GOT3 (cell line): ENCODE measurements at places on chromosomes 3 and 15.

- DNase-seq = no peak
Measured at GRCh38 chr15:66842710-66843441, 140.8 kb downstream of the SMAD6 start.

DNA sequence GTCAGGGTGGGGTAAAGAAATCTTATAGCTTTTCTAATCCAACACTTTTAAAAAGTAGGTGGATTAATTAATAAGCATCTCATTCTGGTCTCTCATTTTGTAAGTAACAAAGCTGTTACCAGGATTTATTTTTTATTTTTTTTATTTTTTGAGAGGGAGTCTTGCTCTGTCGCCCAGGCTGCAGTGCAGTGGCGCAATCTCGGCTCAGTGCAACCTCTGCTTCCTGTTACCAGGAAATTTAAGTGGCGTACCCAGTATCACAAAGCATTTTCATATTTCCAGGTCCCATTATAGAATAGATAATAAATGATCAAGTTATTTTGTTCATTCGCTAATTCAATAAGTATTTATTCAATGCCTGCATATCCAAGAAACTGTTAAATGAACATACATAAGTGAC, 13.2 kb downstream of the ALDH1A2 start:
- DNase-seq = no peak

DNA sequence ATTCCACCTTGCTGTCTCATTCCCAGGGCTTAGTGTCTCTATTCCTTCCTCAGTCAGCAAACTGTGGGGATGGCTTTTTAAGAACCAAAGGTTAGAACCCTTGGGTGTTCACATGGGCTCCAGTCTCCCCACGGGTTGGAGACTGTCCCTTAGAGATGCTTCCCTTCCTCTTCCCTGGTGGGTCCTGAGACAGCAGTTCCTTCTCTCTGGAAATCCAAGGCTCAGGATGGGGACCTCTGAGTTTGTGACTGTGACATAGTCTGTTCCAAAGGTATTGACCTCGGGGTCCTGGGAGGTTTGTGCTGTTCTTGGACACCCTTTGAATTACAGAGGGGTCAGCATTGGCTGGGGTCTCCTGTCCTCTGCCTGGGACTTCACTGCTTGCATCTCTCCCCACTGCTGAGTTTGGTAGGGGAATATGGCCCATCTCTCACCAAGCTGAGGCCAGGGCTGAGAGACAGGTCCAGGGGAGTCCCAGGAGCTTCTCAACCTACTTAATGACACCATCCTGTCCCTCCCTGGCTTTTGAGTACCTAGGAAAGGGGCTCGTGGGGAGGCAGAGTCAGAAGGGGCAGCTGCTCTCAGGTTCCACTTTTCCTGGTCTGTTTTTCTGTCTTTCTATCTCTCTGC, 1.5 kb downstream of the GRM2 start:
- DNase-seq = no peak

GRCh38 chr15:58966698-58967097, 20.8 kb upstream of the RNF111 start:
- no peak for DNase-seq

DNA sequence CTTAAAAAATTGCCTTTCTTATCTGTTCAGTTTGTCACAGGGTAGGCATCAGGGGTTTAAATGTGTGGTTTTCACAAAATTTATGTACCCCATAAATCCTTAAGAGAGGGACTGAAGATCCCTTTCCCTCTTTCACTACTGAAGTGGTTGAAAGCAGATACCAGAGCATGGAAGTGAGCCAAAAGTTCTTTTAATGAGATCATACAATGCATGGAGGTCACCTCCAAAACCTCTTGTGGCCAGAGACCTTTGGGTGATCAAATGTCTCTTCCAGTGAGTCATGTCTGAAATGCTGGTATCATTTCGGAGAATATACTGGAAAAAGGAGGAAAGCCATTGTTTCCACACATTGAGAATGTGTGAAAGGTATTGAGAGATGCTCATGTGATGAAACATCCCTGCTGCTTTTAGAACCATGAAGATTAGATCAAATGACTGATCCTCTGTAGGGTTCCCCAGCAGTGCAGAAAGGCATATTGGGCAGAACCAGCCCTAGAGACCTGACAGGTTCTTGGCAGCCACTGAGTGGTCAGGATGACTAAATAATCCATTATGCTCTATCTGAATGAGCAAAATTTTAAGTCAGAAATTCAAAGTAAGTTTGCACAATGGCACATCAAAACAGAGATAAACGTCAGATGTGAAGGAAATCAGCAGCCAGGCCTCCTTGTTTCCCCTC, 165.8 kb upstream of the SLC2A2 start:
- DNase-seq = no peak

- DNase-seq = no peak
Measured at GRCh38 chr15:62798536-62798935, 244.0 kb upstream of the TPM1 start.

DNA sequence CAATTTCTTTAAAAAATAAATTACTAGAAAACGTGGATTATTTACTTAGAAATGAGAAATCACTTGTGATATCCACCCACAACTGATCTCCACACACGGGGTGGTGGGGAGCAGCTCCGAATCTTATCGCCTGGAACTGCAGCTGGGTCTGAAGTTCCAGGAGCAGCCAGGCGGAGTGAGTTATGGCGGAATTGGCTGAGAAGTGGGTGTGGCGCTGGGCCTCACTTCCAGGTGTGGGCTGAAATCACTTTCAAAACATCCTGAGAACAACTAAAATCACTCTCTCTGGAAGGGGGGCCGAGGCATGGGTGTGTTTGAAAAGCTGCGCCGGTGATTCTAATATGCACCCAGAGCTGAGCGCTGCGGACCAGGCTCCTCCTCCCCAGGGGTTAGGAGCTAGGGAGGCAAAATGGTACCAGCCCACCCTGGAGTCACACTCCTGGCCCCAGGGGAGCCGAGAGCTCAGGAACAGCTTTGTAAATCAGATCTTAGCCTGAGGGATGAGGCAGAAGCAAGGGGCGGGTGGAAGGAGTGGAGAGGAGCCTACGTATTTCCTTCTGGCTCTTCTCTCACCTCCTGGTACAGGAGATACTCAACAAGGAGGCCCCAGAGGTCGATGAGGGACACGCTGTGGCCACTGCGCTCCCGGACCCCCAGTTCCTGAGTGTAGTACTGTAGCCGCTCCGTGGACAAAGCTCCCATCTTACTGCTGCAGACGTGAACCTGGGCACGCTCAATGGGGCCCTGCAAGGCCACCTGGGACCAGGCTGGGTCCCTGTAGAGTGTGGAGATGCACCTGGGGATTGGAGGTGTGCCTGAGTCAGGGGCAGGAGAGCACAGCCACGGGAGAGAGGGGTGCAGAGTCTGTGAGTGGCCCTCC, 9.6 kb downstream of the PLA2G4F start:
- DNase-seq = no peak

DNA sequence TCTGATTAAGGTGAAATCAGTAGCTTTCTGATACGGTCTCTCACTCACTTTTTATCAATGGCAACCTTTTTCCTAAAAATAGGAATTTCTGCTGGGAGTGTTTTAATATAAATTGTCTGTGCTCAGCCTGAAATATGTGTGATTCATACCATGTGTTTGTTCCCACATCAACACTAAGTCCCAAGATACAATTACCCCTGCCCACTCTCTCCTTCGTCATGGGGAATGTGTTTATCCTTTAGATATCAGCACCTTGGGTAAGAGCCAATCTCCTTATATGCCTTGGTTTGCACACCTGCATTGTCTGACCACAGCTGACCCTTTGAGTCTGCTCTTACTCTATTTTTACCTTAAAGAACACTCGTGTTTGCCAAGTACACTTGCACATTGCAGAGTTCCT, 356.4 kb downstream of the LPP start:
- DNase-seq = no peak

GRCh38 chr3:52495777-52496602, 852 bp downstream of the STAB1 start:
- DNase-seq = no peak

DNA sequence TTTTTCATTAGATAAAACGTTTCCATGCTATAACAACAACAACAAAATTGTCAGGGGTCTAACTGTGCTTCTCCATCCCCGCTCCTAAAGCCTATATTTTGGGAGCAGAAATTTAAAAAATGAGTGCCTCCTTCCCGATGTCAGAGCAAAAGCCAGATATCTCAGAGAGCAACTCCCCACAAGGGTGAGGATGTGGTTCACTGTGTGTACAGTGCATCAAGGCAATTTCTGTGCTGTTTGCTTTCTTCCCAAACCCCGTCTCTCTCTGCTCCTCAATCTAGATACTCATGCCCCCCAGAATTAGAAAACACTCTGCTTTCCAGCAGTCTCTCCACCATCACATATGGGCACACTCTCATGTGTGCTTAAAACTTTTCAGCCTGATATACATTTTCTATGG, 76.7 kb upstream of the MBNL1 start:
- DNase-seq = no peak

- DNase-seq = no peak
Measured at GRCh38 chr3:55061720-55062034, 133.8 kb upstream of the LRTM1 start.

DNA sequence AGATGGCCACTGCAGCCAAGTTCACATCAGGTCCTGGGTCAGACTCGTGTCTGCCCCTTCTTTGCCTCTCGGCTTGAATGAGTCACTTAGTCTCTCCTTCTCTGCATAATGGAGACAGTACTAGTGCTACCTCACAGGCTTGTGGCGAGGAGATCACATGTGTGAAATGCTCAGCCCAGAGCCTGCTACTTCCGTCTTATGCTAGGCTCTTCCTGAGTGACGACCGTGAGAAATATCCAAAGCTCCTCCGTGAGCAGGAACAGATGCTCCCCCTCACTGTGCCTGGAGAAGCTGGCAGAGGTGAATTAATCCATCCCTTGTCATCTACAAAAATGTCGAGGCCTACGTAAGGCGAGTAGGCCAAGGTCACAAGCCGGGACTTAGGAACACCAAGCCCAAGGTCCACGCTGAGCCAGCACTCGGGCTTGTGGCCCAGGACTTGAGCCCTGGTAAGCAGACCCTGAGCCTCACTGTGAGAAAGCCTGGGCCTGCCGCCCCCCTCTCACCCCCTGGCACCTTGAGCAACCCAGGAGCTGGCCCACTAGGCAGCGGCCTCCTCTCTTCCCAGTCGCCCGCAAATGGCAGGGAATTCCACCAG, 17.9 kb downstream of the PAK6 start:
- DNase-seq = no peak

GRCh38 chr15:47620960-47621681, 96.2 kb upstream of the SEMA6D start:
- no peak for DNase-seq

GRCh38 chr3:29319262-29319661, 38.4 kb downstream of the RBMS3 start:
- DNase-seq = no peak

DNA sequence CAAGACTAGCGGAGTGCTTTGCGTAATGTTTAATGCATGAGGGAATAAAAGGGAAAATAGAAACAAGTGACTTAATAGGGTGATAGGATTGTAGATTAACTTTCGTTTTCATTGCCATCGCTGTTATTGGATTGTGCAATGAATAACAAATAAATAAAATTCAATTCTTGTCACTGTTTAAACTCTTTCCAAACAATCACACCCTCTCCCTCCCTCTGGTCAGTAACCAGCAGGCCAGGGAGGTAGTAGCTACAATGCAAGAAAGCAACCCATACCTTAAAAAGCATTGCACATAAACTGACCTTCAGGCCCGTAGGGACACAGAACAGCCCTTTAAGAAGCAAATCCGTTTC, 705 bp upstream of the TFRC start:
- no peak for DNase-seq

DNA sequence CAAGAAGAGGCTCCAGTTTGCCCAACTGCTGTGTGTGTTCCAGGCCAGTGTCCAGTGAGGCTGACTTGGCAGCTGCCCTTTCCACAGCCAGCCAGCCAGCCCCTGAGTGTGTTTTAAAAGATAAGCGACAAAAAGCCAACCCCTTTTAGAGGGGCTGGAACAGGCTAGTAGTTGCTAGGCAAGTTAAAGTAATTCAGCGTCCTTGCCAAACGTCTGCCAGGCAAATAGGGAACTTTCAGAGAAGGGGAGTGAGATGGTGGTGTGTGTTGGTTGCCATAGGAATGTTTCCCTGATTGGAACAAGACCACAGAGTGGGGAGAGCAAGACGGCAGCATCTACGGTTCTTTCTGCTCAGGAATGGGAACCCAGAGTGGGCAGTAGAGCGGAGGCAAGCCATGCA, 86.3 kb downstream of the TMEM108 start:
- DNase-seq = no peak

- DNase-seq = no peak
Measured at GRCh38 chr3:11140030-11140712, 14.1 kb upstream of the HRH1 start.

DNA sequence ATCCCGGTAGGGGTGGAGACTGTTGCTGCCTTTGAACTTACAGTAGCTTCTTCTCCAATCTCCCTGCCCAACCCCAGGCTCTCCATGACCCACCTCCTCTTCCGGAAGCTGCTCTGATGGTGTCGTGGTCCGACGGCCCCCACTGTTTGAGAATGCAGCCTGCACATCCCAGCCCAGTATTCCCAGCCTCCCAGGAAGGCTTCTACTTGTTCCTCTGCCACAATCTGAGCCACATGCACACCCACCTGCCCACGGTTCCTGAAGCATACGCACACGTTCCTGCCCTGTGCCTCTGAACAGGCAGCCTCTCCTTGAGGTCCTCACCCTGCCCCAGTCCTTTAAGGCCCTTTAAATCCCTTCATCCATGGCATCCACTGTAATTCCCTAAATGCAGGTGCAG, 57.4 kb downstream of the ABTB1 start:
- no peak for DNase-seq

GRCh38 chr3:59990915-59991314, 941.1 kb upstream of the CFAP20DC start:
- DNase-seq = no peak
